GM20000 (cell line): ENCODE measurements at places on chromosomes 16 and 17.

- DNase-seq, result no peak
Observed at GRCh38 chr16:50040018-50040417, 15.0 kb downstream of the CNEP1R1 start.

DNA sequence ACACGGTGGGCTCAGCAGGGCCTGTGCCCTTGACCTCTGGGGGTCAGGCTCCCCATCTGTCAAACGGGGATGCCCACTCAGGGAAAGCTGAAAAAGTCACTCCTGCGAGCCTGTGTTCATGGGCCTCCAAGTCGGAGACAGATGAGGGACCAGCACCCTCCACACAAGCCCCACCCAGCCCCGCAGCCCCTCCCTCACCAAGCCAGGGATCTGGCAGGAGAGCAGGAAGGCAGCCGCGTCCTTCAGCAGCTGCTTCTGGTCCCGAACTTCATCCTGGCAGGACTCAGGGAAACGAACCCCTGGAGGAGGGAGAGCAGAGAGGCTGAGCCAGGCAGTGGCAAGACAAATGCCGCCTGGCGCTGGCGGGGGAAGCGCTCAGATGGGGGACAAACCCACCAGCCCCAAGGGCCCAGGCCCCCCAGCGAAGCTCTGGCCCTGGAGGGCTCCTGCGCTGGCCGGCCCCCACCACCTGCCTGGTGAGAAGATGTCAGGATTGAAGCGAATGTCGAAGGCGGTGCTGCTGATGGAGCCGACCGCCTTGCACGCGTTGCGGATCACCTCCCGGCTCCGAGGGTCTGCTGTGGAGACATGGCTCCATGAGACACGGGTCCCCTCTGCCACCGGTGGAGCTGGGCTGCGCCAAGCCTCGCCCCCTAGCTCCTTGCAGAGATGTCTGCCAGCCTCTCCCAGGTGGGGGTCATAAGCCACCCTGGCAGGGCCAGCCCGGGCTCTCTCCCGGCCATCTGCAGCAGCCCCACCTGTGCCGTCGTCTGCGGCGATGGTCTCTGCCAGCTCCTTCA lies 15.4 kb downstream of the CLUH start:
- DNase-seq, result peak; percentile 35

DNA sequence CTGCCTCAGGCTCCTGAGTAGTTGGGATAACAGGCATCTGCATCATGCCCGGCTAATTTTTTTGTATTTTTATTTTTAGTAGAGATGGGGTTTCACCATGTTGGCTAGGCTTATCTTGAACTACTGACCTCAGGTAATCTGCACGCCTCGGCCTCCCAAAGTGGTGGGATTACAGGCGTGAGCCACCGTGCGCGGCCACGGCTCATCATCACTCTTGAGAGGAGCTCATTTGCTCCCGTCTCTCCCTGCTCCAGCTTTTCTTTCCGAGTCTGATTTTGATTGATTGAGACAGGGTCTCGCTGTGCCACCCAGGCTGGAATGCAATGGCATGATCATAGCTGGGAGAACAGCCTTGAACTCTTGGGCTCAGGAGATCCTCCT lies 12.6 kb downstream of the PGS1 start:
- no peak for DNase-seq

GRCh38 chr17:78676412-78677302 lies 99.5 kb upstream of the DNAH17 start:
- DNase-seq, result no peak

DNA sequence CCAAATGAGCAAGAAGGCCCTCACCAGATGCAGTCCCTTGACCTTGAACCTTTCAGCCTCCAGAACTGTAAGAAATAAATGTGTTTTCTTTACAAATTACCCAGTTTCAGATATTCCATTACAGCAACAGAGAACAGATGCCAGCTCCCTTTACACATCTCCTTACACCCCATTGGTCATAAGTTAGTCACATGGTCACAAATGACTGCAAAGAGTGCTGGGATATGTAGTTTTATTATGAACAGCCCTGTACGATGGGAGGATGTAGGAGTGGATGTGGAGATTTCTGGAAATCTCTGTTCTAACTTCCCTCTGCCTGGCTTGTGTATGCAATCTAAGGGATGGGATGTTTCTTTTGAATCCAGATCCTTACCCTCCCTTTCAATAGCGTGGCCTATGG lies 13.3 kb upstream of the RPL38 start:
- DNase-seq, result no peak

- no peak for DNase-seq
Observed at GRCh38 chr16:8916541-8917225, 34.5 kb downstream of the LITAFD start.

GRCh38 chr17:27625856-27626255 lies 5.1 kb upstream of the LGALS9 start:
- no peak for DNase-seq
